ENCODE measurements at places on chromosomes 11 and 22.

DNA sequence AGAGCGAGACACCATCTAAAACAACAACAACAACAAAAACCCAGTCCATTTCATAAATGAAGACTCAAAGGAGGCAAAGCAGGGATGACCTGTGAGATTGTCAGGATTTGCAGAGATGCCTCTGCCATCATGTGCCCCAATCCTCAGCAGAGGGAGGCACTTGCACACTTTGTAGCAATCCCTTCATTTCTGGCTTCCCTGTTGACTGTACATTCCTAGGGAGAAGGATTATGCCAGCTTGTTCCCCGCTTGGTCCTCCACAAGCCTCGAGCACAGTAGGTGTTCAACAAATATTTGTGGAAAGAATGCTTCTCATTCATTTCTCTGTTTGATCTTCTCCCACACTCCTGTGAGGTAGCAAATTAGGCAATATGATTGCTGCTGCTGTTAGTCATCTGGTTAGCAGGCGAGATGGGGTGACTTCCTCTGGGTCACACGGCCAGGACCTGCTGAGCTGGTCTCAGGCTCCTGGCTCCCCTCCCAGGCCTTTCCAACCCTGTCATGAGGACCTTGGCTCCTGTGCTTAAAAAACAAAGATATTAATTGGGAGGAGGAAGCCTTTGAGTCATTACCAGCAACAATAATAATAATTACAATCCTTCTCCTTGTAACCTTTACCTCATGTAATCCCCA is 34.1 kb downstream of the LIF start:
- DNase-seq = no peak

DNA sequence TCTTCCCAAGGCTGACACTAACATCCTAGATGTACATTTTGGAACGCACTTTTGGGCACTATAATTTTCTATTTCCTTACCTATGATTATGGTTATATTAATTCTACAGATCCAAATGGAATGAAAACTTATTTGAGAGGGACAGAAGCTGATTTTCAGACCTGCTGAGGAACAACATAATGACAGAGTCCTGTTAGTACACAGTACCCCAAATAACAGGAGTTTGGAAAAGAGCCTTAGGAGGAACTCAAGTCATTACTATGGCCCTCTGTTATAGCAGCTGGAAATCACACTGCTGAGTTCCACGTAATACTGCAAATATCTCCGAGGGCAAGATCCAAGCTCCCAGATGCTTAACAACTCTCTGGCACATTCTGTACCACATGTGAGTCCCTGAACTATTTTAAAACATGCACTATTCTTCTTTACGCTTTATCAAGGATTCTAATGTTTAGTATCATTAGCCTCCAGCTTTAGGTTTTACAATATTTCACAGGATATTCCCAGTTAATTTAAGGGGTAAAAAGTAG is 1027.7 kb upstream of the CCDC90B start:
- DNase-seq = no peak

- no peak for DNase-seq
These were observed 42.1 kb downstream of the KDM2A start for GRCh38 chr11:67160872-67161783.

GRCh38 chr11:73275381-73275750 is 3.2 kb downstream of the P2RY6 start:
- DNase-seq = no peak

DNA sequence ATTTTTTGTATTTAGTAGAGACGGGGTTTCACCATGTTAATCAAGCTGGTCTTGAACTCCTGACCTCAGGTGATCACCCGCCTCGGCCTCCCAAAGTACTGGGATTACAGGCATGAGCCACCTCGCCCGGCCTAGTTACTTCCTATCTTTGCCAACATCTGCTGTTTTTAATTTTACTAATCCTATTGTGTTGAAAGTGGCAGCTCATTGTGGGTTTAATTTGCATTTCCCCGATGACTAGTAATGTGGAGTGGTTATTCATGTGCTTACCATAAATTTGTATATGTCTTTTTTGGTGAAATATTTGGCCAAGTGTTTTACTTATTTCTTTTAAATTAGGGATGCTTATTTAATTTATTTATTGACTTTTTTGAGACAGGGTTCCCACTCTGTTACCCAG is 74.2 kb upstream of the SLC25A18 start:
- DNase-seq = no peak

DNA sequence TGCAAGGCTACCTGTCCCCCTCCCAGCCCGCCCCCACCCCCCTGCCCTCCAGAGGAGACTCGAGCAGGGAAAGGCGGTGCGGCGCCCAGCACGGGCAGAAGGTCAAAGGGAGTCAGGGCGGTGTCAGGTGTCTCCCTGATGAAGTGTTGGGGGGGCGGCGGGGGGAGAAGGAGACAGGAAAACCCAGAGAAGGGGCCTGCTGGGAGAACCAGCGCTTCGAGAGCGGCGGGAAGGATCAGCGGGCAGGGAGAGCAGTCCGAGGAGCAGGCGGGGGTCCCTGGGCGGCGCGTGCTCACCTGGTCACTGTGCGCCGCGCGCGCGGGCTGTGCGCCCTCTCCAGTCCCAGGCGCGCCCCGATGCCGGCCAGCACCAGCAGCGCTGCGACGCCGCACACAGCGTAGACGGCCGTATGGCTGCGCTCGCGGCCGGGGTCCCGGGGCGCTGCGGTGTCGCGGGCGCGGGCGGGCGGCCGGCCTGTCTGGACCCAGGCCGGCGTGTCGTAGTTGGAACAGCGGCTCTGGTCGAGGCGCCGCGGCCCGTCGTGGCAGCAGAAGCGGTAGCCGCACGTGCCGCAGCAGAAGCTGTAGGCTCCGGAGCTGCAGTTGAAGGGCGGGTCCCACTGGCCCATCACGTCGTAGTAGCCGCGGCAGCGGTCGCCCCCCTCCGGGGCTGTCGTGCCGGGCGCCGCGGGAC is 886 bp downstream of the SHISA8 start:
- no peak for DNase-seq

GRCh38 chr22:32130464-32130863 is 28.6 kb downstream of the C22orf42 start:
- no peak for DNase-seq

DNA sequence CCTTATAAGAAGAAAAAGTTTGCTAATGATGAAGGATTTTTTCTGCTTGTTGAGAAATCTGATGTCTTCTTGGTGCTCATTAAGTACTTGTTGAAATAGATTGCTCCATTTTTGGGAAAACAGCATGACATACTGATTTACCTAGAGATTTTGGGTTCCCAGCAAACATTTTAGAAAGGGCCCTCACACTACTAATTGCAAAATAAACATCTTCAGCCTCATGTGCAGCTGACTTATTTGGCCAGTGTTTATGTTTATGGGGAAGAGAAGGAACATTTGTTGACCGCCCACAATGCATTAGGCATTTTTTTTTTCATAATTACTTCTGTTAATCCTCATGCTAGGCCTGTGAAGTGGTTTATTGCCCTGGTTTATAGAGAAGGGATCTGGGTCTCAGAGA is 40.1 kb downstream of the LDLRAD3 start:
- DNase-seq = no peak

- no peak for DNase-seq
These were observed 912 bp downstream of the KREMEN1 start for GRCh38 chr22:29073618-29074275.
